ENCODE measurements at places on chromosomes 7 and 10. TPM values are rescaled to one million over a fixed set of nuclear protein-coding genes. Genes with fewer than 3 reads are reported as not detected.

Gene GCK
- total RNA-seq, result 0.79 TPM

Gene HOXA2
- total RNA-seq, result 0.89 TPM

DNA sequence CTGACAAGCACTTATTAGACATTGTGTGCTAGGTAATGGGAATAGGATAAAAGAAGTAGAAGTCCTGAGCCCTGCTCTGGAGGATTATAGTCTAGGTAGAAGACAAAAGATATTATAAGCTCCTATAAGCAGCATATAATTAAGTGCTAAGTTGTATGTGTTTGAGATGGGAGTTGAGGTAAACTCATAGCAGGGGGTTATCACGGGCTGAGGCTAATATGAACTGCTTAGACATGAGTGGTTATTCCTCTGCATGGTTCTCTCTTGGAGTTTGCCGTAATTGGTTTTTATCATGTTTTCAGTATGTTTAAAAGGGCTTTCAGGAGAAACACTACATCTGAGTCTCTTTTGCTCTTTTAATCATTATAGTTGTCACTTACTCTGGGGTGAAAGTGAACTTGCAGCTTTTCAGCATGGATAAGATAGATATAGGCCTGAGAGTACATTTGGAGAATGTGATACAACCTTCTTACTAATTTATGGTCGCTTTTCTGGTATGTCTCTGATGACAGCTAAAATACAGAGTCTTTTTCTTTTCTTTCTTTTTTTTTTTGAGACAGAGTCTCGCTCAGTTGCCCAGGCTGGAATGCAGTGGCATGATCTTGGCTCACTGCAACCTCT is 39.0 kb downstream of the SMNDC1 start:
- no peak for DNase-seq

Gene CYP26C1
- not detected for total RNA-seq

DNA sequence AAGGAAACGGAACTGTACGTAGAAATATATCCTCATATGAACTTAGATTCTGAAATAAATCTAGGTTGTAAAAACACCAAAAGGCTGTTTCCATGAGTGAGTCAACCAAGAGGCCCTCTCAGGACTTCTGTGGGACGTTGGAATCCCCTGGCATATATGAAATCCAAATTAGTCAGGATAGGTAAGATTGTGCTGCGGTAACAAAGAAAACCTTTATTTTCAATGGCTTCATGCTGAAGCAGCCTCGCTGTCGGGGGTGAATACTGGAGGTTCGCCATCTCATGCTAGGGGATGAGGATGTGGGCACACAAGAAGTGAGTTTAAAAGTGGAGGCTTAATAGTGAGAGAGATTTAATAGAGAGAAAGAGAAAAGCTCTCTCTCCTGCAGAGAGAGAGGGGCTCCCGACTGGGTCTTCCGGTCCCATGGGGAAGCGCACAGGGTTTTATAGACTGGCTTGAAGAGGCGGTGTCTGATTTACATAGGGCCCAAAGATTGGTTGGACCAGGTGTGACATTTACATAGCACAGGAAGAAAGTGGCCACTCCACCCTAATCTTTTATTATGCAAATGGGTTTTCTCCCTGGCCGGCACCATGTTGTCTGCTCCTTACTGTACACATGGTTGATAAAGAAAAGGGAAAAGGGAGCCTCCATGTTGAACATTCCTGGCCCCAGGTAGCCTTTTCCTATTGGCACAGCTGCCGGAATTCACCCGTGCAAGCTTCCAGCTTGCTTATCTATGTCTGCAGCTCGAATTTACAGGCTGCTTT is 52.3 kb upstream of the SEPHS1 start:
- DNase-seq, result no peak

Gene RBP3
- total RNA-seq, result not detected

- DNase-seq, result no peak
Observed at GRCh38 chr7:154373956-154374355, 321.8 kb downstream of the DPP6 start.

GRCh38 chr10:21740989-21741388 is 207.0 kb downstream of the MLLT10 start:
- DNase-seq, result no peak

GRCh38 chr7:130622866-130623265 is 45.7 kb downstream of the COPG2 start:
- DNase-seq, result no peak

Gene ABCF2
- total RNA-seq, result 16.7 TPM

DNA sequence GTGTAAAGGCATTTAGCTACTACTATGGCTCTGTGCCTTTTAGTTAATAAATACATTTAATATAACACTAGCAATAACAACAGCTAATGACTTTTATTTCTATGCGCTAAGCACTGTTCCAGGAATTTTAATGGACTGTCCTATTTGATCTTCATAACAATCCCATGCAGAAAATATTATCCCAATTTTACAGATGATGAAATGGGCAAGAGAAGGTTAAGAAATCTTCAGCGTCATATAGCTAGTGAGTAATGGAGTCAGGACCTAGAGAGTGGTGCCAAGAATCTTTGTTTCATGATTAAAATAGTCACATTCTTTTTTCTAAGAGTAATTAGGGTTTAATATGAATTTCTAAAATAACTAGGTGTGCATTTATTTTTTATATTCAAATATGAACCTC is 32.4 kb downstream of the ACTA2 start:
- DNase-seq, result no peak

- peak; percentile 61 for DNase-seq
Observed at GRCh38 chr10:114477285-114477684, 73.0 kb upstream of the AFAP1L2 start.

Gene ENKUR
- 0.39 TPM for total RNA-seq

Gene ANXA8
- total RNA-seq, result 4.6 TPM

Gene PDE1C
- total RNA-seq, result 1.2 TPM

GRCh38 chr10:132912713-132913558 is 29.4 kb downstream of the CFAP46 start:
- DNase-seq, result no peak

Gene MEOX2
- 30.9 TPM for total RNA-seq

DNA sequence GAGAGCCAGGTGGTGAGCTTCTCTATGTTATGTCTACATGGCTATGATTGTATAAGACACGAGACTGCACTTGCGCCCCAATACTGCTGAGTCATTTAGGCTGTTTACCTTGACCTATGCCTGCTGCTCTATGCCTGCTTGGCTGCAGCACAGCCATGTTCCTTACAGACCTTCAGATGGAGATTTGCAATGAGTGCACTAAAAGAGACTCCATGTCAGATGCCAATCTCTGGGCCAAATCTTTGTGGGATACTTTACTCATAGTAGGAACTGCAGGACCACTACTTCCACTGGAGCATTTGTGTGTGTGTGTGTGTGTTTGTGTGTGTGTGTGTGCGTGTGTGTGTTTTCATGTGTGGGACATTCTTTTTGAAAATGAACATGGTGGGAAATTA is 50.0 kb upstream of the KMT2E start:
- no peak for DNase-seq

- DNase-seq, result no peak
Observed at GRCh38 chr7:158556721-158557440, 30.7 kb downstream of the PTPRN2 start.

DNA sequence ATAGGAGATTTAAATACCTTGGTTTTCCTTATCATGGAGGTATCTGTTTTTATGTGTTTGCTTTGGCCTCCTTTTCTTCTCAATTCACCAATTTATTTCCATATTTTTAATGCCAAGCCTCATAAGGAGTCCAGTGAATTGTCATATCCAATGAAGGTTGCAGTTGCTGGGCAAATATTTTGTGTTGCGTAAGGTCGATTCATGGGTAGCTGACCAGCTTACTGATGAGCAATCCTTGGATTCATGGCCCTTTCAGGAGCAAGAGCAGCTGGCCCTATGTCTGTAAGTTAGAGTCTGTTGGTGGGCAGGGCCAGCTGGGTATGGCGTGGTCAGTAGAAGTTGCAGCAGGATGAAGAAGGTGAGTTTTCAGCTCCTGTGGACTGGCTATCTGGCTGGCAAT is 182.9 kb downstream of the PFKFB3 start:
- DNase-seq, result no peak

Gene HOXA9
- 9.6 TPM for total RNA-seq

DNA sequence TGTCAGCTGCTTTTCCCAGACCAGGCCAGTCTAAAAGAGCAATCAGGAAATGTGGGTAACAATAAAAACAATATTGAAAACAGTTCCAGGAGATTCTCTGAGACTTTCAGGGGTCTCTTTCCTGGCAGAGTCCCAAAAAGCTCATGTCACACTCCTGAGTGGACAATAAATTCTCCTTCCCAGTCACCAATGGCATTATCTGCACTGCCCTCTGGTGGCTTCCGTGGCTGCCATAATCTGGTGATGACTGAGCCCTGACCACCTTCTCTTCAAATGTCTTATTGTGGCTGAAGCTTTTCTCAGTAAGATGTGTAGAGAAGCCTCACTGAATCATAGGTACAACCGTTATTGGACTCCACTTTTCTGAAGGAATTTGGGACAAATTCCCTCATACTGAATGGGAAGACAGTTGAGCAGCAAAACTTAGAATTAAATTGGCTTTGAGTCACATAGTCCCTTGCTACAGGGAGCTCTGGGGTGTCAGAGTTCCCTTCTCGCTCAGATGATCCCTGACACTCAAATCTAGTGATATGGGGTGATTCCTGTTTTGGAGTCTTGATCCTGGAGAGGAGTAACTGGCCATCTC is 24.4 kb upstream of the ASAH2 start:
- DNase-seq, result no peak

GRCh38 chr10:85641479-85642009 is 725.1 kb downstream of the GRID1 start:
- DNase-seq, result no peak

DNA sequence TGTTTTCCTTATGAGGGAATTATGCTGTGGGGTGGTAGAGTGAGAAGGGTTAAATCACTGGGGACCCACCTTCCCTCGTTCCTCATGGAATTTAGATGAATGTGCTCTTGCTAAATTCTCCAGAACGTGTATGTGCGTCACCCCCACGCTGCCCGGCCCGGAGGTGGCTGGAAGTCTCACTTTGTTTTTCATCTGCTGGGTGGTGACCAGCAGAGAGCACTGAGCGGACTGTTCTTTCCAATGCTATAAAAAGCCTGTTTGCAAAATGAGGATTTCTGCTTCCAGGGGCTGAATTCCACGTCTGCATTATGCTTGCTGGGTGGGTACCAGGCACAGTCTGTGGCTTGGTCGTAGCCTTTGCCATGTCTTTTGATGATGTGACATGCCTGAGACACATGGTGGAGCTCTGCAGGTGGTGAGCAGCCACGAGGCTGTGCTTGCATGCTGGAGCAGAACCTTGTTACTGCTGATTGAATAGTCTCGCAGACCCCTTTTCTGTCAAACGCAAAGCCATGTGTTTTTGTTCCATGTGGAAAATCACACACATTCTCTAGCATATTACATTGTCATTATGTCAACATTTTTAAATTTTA is 31.9 kb upstream of the INSYN2A start:
- no peak for DNase-seq

GRCh38 chr10:95273393-95274312 is 17.1 kb downstream of the PDLIM1 start:
- no peak for DNase-seq

DNA sequence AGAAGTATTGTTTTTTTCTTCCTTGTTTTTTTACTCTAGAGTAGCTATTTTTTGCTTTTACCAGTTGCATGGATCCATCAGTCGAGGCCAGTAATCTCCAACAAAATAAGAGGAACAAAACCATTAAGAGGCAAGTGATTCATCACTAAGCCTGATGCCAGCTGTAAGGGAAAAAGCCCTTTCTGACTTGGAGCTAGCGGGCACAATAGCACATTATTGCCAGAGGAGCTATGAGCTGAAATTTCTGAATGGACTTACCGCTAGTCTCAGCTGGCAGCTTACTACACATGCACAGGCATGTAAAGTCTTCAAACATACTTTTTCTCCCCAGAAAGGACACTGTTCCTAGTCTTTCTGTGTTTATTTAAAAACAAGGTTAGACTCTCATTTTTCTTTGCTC is 41.6 kb upstream of the PTPRZ1 start:
- no peak for DNase-seq

Gene HOXA10
- 2.8 TPM for total RNA-seq

DNA sequence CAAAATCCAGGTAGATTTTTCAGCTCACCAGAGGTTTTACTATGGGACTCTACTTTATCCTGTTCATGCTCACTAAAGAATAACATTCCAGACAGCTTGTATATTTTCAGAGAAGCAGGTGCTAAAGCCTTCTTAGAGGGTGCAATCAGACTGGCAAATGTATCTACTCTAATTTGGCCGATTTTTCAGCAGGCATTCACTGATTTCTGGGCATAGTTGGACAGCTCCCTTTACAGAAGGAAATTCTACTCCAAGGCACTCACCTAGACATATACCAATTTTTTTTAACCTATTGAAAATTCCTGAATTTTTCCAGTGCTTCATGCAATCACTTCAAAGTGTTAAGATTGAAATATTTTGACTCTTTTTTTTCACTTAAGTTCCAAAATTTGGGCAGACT is 3.8 kb upstream of the CNTNAP2 start:
- DNase-seq, result no peak

- no peak for DNase-seq
Observed at GRCh38 chr7:151194188-151194587, 7.1 kb upstream of the ASB10 start.

DNA sequence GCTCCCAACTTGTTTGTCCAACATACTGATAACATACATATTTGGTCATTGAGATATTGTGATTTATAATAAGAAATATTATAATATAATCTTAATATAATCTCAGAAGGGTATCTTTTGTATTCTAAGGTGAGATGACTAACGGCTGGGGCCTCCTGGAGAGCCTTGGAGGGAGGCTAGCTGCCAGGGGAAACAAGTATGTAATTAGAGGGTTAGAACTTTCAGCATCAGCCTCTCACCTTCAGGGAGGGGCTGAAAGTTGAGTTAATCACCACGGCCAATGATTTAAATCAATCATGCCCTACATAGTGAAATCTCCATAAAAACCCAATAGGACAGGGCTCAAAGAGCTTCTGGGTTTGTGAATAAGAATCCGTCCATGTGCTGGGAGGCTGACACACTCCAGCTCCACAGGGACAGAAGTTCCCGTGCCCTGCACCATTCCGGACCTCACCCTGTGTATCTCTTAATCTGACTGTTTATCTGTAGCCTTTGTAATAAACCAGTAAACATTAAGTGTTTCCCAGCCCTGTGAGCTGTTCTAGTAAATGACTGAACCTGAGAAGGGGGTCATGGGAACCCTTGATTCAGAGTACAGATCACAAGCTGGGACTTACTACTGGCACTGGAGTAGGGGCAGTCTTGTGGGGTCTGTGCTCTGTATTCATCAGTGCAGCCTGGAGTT is 86.3 kb upstream of the STEAP1B start:
- DNase-seq, result no peak

DNA sequence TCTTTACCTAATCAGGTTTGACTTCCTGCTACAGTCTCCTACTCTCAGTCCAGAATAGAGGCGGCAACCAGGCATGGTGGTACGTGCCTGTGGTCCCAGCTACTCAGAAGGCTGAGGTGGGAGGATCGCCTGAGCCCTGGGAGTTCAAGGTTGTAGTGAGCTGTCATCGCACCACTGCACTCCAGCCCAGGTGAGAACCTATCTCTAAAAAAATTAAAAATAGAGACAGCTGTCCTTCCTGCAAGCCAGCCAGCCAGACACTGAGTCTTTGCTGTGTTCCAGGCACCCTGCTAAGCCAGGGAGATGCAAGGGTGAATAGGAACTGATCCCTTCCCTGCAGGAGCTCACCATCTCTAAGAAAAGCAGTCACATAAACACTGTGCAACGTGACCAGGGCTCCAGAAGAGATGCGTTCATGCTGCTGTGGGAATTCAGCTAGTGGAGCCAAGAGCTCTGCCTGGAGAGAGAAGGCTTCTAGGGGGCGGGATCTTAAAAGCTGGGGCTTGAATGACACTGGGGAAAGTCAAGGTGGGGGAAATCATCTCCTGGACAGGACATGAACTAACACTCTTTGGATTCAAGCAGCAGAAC is 22.1 kb upstream of the SLIT1 start:
- DNase-seq, result no peak
